ENCODE measurements at places on chromosomes 11 and 22. TPM values are rescaled to one million over a fixed set of nuclear protein-coding genes. Genes with fewer than 3 reads are reported as not detected.

SHISA8 gene
- 0.69 TPM for polyA plus RNA-seq

- peak; percentile 14 for DNase-seq
Measured at GRCh38 chr22:27919942-27920755, 1.1 kb upstream of the PITPNB start.

DNA sequence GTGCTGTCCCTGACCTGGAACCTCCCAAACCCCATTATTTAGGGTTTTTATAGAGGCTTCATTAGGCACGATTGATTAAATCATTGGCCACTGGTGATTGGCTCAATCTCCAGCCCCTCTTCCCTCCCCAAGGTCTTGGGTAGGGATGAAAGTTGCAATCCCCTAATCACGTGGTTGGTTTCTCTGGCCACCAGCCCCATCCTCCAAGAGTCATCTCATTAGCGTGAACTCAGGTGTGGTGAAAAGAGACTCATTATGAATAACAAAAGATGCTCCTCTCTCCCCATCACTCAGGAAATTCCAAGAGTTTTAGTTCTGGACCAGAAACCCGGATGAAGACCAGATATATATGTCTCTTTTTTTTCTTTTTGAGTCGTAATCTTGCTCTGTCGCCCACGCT is 7.6 kb upstream of the MARK2 start:
- no peak for DNase-seq

CCDC81 gene
- polyA plus RNA-seq = 1.1 TPM
